Inflammatory macrophage treated with lipopolysaccharide for 1 hour (primary cell): ENCODE measurements at places on chromosomes 13 and 19.

DNA sequence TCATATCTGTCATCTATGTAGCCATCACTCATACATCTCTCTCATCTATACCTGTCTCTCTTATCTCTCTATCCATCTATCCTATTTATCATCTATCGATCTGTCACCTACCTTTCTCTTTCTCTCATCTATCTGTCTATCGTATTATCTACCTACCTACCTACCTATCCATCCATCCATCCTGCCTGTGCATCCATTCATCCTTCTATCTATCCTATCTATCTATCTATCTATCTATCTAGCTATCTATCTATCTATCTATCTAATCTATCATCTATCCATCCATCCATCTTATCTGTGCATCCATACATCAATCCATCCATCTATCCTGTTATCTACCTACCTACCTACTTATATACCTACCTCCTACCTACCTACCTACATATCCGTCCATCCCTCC lies 44.6 kb upstream of the CYP4F8 start:
- no peak for DNase-seq

DNA sequence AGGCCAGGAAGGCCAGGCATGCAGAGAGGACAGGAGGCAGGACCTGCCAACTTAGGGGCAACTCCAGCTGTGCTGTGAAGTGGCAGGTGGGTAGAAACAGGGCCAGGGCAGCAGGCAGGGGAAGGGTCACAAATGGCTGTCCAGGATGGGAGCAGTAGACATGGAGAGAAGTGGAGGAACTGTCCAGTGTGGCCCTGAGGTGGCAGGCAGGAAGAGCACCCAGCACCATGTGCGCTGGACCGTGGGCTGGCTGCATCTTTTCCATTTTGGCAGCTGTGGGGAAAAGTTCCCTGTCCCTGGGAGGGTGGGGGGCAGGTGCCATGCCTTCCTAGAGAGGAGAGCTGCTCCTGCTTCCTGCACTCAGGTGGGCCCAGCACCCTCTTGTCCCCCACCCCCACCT lies 13.8 kb downstream of the DEDD2 start:
- DNase-seq: no peak

DNA sequence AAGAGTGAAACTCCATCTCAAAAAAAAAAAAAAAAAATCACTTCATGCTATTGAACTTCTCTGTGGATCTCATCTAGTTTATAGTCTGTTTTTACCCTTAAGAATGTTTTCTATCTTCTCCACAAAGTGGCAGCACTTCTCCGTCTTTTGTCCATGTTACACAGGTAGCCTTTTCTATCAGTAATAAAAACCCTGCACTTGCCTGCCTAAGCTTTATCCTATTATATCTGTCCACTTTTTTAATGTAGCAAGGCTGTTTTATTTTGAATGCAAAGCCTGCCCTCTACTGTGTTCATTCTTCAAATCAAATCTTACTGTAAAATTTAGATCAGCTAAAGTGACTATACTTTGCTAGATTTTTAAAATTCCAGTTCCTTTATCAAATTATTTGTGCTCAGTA lies 124.0 kb downstream of the STOML3 start:
- DNase-seq: no peak

DNA sequence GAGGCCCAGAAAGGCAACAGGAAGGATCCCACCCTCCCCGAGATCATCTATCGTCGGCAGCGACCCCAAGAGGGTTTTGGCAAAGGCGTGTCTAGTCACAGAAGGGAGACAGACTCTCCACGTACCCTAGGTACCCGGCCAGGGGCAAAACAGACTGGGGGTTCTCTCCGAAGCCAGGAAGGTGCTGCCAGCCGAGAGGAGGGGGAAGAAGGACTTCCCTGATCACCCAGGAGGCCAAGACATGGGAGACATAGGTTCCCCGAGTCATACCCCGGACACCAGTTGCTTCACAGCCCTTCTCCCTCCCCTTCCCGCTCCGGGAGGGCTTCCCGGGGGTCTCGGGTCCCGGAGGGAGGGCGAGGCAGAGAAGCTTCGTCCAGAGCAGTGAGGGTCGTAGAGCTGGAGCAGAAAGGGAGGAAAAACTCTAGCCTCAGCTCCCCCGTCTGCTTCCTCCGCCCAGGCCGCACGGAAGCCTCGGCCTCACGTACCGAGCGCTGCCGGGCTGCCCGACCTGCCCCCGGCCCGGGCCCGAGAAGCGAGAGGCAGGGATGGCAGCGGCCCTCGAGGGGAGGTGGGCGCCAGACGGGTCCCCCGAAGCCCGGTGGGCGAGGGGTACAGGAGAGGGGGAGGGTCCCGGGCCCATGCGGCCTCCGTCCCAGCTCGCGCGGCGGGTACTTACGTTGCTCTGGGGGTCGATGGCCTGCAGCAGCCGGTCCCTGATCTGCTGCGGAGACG lies 644 bp downstream of the MED26 start:
- DNase-seq: peak; percentile 14

DNA sequence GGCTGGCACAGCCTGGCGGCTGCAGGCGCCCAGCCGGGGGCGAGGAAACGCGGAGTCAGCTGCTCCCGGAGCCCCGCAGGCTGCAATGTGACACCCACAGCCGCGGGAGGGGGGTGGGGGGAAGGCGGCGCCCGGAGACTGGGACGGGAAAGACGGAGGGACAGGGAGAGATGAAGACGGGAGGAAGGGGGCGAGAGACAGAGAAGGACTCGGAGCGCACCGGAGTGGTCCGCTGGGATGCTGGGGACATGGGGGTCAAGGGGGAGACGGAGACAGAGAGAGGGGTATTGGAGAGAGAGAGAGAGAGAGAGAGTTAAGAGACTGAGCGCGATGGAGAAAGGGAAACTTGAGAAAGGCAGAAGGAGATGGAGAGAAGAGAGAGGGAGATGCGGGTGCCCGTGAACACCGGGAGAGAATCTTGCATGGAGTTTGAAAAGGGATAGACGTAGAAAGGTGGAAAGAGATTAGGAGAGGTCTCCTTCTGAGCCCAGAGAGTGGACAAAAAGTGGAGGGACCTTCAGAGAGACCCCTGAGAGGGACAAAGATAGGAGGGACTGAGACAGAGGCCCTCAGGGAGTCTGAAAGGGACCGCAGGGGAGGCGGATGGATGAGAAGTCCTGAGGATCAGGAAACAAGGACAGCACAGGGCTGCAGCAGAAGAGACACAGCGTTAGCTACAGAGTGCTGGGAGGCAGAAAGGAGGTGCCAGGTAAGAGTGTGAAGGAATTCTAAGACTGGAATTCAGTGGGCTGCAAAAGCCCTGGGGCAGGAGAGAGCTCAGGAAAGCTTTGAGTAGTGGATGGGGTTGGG lies 1.0 kb downstream of the SCN1B start:
- DNase-seq: no peak
